ENCODE measurements at places on chromosomes 2 and 18.
A peak's percentile ranks its signal among the peaks of the same experiment; 100 is the strongest.

DNA sequence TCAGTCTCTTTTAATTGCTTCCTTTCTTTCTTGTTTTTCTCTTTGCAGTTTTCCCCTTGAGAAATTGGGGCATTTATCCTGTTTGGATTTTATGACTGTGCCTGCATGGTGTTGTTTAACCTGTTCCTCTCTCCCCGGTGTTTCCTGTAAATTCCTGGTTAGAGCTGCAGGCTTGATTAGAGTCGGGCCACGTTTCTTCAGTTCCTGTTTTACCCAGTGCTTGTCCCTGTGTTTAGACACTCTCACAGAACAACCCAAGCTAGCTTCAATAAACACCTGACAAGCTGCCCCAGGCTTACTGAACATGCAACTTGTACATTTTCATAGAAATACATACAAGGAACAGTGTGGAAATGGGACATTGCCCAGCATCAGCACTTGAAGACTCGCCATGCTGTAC lies 53.9 kb downstream of the NGEF start:
- DNase-seq: no peak

DNA sequence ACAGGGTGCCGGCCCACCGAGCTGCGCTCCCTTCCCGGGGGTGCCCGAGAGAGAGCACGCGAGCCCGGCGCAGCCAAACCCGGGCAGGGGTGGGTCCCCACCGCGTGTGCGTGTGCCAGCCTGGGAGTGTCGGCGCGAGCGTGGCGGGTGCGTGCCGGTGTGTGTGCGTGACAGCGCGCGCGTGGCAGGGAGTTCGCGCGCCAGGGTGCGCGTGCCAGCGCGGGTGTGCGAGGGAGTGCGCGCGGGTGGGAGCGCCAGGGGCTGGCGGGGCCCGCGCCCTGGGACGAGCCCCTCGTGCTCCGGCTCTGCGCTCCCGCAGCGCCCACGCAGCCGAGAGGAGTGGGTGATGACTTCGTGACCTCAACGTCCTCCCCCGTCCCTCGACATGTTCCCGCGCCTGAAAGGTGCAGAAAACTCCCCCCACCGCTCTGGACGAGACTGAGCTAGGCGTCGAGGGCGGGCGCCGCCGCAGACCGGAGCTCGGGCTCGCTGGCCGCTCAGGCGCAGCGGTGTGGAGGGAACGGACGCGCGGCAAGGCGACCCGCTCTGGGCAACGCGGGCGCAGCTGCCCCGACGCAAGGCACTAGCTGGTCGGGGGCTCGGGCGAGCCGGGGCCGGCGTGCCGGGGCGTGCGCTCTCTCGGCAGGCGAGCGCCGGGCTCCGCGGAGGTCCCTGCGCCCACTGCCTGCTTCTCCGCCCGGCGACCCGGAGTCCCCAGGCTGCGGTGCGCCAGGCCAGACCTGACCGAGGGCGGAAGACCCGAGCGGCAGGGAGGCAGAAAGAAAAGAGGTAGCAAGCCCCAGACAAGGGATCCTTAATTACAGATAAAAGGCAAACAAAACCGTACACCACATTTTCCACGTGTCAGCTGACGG lies 582.8 kb downstream of the ZEB2 start:
- peak; percentile 3 for DNase-seq

- DNase-seq: no peak
These were observed 327.3 kb downstream of the BCL11A start for GRCh38 chr2:60226191-60226590.

DNA sequence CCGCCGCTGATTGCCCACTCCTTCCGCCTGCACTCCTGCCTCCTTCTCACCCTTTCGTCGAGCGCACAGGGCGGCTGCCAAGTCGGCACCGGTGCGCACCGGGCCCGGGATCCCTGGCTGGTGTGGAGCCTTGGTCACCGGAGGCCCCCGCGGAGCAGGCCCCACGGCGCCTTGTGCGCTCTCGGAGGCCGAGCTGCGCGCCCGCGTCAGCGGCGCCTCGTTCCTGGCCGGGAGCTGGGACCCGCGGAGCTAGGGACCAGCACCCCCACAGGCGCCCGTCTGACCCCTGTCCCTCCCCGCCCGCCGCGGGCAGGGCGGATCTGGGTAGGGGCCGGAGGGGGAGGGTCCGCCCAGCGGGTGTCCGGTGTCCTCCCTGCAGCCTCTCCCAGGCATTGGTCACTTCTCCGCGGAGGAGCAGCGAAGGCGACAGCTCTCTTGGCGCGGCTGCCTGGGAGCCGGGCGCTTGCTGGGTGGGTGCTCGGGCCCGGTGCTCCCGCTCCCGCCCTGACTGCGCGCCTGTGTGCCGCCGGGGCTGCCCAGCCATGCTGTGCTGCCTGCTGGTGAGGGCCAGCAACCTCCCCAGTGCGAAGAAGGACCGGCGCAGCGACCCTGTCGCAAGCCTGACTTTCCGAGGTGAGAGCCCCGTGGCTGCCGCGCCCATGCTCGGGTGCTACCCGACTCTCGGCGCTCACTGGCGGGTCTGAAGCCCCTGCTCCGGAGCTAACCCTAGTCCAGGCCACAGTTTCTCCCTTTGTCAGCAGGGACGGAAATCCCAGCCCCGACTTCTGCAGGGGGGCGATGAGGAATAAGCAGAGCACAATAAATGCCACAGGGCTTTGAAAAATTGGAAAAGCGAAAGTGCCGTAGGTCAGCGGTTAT lies 13.2 kb downstream of the DYSF start:
- no peak for DNase-seq

DNA sequence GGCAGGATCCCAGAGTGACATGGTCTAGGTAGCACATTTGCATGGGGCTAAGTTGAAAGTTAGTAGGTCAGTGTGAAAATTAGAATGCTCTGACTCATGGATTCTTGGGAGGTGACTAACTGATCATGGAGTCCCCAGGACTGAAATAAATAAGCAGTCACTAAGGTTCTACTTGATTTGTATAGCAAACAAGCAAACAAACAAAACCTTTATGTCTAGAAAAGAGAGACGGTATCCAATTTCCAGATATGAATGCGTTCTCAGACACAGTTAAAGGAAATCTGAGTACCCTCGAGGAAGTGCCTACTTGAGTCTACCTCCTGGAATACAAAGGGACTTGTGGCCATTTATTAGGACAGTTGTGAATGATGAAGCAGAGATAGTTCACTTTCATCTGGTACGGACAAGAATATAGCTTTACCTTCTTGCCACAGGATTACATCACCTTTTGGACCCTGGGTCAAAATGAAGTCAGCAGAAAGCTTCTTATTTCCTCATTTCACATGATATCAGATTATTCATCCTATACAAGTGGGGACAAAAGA lies 54.3 kb upstream of the AGPS start:
- DNase-seq: no peak

DNA sequence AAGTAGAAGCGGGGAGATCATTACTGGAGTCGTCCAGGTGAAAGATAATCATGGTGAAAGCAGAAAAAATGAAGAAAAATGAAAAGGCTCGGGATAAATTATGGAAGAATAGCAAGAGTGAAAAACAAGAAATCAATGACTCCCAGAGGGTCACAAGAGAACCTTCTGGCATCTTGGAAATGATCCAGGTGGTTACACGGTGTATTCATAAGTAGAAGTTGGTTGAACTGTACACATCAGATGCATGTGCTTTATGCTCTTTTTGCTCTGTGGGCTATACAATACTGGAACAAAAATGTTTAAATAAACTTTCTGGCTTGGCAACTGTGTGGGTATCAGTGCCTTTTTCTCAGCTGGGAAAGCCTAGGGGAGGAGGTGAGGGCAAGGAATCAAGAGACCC lies 348.9 kb downstream of the RND3 start:
- no peak for DNase-seq

- DNase-seq: no peak
These were observed 88.6 kb downstream of the B3GNT2 start for GRCh38 chr2:62284471-62284870.

GRCh38 chr2:79824086-79824786 lies 311.4 kb downstream of the CTNNA2 start:
- no peak for DNase-seq

GRCh38 chr2:70536517-70537055 lies 17.0 kb downstream of the TGFA start:
- DNase-seq: no peak

DNA sequence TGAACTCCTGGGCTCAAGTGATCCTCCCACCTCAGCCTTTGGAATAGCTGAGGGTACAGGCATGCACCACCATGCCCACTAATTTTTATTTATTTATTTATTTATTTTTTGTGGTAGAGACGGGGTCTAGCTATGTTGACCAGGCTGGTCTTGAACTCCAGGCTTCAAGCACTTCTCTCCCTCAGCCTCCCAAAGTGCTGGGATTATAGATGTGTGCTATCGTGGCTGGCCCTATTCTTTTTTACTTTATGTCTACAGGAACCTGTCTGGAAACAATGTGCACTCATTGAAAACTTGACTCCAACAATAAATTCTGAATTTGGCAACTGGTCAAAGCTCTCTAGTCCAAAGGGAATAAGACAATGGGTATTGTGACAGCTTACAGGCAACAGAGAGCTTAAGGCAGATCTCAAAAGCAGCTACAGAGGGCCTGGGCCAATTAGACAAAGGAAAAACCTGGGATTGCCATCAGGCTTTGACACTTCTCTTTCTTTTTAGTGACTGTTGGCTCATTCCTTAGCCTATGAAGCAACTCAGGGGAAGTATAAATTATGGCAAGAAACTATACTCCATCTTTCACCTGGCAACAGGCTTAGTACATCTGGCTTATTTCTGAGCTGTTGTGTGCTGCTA lies 55.1 kb upstream of the RAPGEF4 start:
- DNase-seq: no peak

DNA sequence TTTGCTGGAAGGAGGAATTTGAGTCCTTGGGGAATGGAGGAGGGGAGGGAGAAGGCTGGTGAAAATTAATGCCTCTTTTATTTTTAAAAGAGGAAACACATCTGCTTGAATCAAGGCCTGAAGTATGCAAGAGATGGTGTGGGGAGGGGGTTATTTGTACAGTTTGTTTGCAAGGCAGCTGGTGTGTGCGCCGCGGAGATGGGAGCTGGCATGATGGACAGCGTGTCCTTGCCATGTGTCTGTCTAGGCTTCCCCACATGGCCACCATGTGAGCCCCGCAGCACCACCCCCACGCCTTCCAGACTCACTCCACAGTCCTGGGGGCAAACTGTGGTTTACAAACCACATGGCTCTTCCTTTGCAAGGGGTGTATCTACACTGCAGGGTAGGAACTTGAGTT lies 154.8 kb upstream of the APCDD1 start:
- DNase-seq: no peak

DNA sequence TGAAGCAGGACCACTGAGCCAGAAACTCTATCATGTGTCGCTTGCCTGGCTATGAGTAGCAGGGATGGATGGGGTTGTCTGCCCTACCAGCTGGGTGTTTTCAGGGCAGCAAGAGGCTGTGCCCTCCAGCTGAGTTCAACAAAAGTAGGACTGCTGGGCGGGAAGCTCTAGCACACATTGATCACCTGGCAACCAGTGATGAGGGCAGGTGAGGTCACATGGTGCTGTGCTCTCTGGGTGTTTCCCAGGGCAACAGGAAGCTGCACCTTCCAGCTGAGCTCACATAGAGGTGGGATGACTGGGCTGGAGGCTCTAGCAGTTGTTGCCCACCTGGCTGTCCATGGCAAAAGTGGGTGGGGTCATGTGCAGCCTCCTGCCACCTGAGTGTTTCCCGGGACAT lies 487.3 kb upstream of the VWC2L start:
- peak; percentile 20 for DNase-seq

GRCh38 chr2:206217166-206217565 lies 57.3 kb upstream of the ZDBF2 start:
- DNase-seq: no peak

DNA sequence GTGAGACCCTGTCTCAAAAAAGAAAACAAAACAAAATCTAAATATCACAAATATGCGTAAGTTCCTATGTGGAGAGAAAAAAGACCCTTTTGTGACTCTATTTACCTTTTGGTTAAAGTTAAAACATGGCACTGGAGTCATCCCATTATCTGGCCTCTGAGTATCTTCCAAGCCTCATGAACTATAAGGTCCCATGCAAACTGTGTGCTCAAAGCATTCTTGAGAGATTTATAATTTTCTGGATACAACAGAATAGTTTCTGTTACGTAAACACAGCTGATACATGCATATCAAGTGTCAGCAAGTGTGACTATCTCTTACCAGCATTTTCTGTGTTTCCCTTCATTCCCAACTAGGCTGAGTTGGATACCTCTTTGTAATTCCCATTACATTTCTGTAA lies 8.8 kb upstream of the NOSTRIN start:
- DNase-seq: no peak

DNA sequence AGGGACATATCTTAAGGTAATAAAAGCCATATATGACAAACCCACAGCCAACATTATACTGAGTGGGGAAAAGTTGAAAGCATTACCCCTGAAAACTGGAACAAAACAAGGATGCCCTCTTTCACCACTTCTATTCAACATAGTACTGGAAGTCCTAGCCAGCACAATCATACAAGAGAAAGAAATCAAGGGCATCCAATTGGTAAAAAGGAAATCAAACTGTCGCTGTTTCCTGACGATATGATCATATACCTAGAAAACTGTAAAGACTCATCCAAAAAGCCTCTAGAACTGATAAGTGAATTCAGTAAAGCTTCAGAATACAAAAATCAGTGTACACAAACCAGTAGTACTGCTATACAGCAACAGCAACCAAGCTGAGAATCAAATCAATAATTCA lies 53.8 kb upstream of the PSME4 start:
- no peak for DNase-seq

DNA sequence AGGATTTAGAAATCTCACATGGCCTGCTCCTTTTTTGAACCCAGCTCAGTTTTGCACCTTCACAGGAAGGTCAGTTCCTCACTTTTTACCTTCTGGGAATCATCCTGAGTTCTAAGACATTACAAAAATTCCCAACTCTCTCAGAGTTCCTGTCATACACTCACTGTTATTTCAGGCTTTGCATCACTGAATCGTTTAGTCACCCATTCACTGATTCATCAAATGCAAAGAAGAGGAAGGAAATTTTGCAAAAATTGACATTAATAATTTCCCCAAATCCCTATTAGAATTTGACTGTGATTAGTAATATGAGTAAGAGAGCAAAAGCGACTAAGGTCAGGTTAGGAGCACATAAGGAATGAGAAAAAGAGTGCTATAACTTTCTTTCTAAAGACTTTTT lies 197.5 kb downstream of the PDE1A start:
- no peak for DNase-seq

- DNase-seq: peak; percentile 34
These were observed at the start of gene TCF7L1 for GRCh38 chr2:85132834-85133637. TCF7L1 (plus strand) TSS chr2:85133392; CDS start chr2:85133685, 293 bp downstream.

DNA sequence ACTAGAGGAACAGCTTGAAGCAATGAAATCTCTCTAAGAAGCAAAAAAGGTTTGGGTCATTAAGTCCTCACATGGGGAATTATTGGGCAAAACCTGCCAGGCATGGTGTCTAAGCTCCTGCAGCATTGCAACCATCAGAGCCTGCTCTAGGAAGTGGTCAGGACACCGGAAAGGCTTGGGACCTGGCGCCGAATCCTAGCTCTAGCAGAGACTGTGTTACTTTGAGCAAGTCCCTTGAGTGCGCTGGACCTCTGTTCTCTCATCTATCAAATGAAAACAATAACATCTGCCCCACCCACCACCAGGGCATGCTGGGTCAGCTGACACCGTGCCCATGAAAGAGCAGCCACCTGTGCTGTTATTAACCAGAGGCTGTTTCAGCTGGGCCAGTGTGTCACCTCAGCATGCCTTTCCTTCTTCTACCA lies 6.3 kb downstream of the TMEM127 start:
- DNase-seq: peak; percentile 3

GRCh38 chr2:239543702-239544101 lies 142.9 kb upstream of the HDAC4 start:
- DNase-seq: no peak

Measured in NCI-H774 (cell line).